Heart right ventricle (tissue), 16 donors: ENCODE measurements at places on chromosomes 11 and 22. TPM values are rescaled to one million over a fixed set of nuclear protein-coding genes. Genes with fewer than 3 reads are reported as not detected.

Gene SAA2
- 2.6 TPM for total RNA-seq

Gene SCUBE2
- 1.1 TPM for total RNA-seq

Gene PIWIL4
- 1.9 TPM for total RNA-seq

Gene HEPN1
- total RNA-seq: not detected

Gene XPNPEP3
- 29.4 TPM for total RNA-seq

GRCh38 chr11:94882931-94883330, 90.4 kb downstream of the CWC15 start:
- no peak overlapping the region for H3K27ac ChIP-seq
- peaks cover 21% of the 10 kb centered on the region for H3K36me3 ChIP-seq
- H3K4me1 ChIP-seq: no peaks in the 10 kb centered on the region
- no peaks in the 10 kb centered on the region for H3K27me3 ChIP-seq

- no peak overlapping the region for H3K4me3 ChIP-seq
- no peak for DNase-seq
- H3K27ac ChIP-seq: no peak overlapping the region
Observed at GRCh38 chr11:126969865-126970479, 30.6 kb downstream of the KIRREL3 start.

DNA sequence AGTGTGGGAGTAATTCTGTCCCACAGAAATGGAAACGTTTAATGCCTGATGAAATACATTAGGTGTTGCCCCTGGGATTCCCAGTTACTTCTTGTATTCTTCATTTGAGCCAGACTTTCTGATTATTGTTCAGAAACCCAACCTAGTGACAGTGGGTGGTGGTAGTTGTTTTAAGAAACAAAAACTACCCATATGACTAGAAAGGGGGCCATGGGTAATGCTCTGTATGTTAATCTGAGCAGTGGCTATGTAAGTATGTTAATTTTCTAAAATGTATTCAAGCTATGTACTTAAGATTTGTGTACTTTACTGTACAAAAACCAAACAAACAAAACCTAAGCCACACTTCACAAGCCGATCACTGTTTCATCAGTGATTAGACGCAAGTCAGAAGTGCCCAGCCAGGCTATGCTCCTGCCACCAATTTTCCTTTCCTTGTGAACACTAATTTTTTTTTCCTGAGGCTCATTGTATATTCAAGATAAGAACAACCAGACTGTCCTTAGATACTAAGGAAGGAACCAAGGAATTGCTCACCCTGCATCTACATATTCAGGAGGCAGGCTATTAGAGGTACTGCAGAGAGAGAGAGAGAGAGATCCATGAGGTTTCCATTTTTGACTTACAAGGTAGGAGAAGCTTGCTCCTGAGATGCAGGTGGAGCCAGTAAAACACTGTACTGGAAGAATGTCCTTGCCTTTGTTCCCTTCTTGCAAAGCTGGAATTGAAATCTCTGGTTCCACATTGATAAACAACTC, 122.7 kb downstream of the DBX1 start:
- H3K27ac ChIP-seq: no peak overlapping the region
- H3K27me3 ChIP-seq: no peaks in the 10 kb centered on the region
- no peak for DNase-seq
- no peak overlapping the region for H3K4me3 ChIP-seq
- no peaks in the 10 kb centered on the region for H3K36me3 ChIP-seq

DNA sequence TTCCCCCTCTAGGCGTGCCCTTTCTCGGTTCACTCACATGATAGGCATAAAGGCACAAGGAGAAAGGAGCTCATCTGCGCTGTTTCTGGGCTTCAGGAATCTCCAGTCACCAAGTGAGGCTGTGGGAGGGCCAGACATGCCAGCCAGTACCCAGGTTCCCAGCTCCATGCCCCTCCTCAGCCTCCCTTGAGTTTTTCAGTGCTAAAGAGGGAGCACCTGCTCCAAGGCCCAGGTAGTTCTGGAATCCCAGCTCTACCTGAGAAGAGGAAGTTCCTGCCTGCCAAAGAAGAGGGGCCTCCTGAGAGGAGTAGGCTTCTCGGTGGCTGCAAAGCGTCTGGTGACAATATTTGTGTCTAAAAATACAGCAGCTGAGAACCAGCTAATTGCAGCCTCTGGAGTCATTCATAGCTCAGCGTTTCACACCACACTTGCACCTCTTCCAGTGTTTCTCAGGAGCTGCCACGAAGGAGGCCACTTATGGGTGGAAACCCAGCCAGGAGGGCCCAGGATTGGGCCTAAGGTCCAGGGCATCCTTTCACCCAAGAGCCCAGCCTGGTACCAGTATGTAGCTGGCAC, 197.4 kb downstream of the TRIM29 start:
- peaks cover 4% of the 10 kb centered on the region for H3K4me1 ChIP-seq
- H3K27ac ChIP-seq: peak overlapping the region; percentile 35
- H3K4me3 ChIP-seq: no peak overlapping the region
- DNase-seq: no peak

- H3K27me3 ChIP-seq: peaks cover 94% of the 10 kb centered on the region
- no peak overlapping the region for H3K4me3 ChIP-seq
- DNase-seq: no peak
Observed at GRCh38 chr22:45968751-45969413, 8.1 kb downstream of the WNT7B start.

- H3K36me3 ChIP-seq: no peaks in the 10 kb centered on the region
- H3K27me3 ChIP-seq: no peaks in the 10 kb centered on the region
- H3K27ac ChIP-seq: no peak overlapping the region
- no peak overlapping the region for H3K4me3 ChIP-seq
Observed at GRCh38 chr11:114563077-114563476, 3.4 kb upstream of the NXPE1 start.

DNA sequence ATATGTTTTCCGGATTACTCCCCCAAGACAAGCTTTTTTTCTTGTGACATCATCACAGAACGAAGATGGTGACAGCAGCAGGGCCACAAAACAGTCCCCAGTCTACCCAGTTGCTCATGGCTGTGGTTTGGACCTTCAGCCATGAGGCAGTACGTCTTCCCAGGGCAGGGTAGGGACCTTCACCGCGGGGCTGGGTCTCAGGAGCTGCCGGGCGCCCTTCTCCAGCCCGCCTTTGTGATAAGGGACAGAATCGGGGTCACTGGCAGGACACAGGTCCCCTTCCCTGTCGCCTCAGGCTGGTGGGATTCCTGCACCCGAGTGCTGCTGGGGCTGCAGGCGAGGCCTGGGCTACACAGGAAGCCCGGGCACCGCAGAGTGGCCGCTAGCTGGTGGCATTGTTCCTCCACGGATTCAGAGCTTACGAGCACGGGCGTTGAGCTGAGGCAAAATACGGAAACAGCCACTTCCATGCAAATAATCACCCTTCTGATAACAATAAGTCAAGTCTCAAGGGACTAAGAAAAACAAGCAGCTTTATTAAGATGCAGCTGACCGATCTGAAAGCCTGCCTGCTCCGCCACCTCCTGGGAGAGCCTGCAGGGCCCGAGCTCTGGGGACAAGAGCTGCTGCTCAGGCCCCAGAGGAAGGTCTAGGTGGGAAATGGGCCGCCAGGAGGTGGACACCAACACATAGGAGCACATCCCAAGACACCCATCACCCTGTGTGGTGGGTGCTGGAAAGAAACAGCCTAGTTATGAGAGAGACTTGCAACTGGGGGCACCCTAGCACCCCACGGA, 12.3 kb downstream of the TBX1 start:
- no peak overlapping the region for H3K4me3 ChIP-seq
- peaks cover 13% of the 10 kb centered on the region for H3K4me1 ChIP-seq
- no peak overlapping the region for H3K27ac ChIP-seq
- DNase-seq: no peak

DNA sequence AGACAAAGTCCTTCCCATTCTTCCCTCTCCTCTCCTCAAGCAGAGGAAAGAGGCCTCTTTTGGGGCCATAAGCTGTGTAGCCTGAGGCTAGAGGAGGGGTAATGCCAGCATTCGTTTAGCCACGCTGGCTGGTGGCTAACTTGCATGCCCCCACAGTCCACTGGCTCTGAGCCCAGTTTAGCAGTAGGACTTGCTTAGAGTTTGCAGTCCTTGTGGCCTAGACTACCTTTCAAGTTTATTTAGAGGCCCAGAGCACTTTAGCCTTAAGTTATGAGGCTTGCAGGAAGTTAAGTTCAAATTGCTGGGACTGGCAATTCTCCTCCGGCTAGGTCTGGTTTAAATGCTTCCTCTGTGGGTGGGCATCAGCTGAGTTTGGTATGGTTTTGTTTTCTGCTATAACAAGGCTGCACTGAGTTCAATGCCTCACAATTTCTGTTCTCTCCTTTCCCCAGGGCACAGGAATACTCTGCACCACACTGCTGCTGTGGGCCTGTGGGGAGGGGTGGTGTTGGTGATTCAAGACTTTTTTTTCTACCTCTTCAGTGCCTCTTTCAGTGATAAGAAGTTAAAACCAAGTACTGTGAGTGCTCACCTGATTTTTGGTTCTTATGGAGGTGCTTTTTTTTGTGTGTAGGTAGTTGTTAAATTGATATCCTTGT, 281.0 kb upstream of the C11orf87 start:
- no peak overlapping the region for H3K27ac ChIP-seq
- no peaks in the 10 kb centered on the region for H3K36me3 ChIP-seq
- H3K27me3 ChIP-seq: no peaks in the 10 kb centered on the region
- no peak for DNase-seq
- H3K4me1 ChIP-seq: no peaks in the 10 kb centered on the region
- no peak overlapping the region for H3K4me3 ChIP-seq

- DNase-seq: no peak
- H3K27ac ChIP-seq: peak overlapping the region; percentile 90
- peaks cover 3% of the 10 kb centered on the region for H3K36me3 ChIP-seq
- peaks cover 55% of the 10 kb centered on the region for H3K4me1 ChIP-seq
- H3K27me3 ChIP-seq: no peaks in the 10 kb centered on the region
Observed at GRCh38 chr22:32854351-32854804, 52.9 kb downstream of the TIMP3 start.

DNA sequence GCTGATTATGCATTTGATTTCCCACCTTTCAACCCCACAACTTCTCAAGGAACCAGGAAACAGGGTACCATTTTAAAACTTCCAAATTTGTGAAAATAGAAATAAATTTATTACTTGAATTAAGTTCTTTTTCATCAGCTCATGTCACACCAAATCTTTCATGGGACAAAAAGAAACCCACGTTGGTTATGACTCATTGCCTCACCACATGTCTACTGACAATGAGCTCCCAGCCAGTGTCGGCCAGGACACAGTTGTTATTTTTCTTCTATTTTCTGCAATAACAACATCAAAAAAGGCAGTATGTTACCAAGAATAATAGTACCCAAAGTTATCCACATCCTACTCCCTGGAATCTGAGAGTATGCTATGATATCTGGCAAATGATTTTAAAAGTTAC, 17.3 kb downstream of the MS4A6A start:
- H3K27ac ChIP-seq: no peak overlapping the region
- H3K27me3 ChIP-seq: no peaks in the 10 kb centered on the region
- DNase-seq: no peak

DNA sequence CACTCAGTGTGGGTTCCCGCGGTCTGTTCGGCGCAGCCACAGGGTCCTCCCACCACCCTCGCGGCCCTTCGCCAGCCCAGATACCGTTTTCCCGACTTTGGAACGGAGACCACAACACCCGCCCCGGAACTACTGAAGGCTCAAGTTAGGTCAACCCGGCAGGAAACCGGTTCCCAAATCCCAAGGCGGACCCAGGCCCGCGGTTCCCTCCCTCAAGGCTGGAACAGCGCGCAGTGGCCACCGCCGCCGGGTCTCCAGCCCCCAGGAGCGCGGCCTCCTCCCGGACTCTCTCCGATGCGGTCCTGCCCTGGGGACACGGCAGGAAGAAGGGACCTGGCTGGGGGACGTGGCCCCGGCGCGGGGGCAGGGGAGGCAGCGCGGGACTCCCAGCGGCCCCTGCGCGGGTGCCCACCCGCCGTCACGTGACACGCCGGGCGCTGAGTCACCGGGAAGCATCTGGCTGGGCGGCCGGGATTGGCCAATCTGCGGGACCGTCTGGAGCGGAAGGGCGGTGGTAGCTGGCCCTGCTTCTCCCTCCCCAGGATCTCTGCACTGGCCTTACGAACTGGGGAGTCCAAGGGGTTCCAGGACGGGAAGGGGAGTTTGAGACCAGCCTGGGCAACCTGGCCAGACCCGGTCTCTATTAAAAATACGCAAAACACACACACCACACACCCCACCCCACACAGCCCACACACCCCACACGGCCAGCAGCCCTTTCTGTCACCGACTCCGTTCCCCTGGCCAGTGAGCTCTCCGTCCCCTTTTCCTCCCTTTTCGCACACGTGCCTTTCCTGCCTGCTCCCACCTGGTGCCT, 21.5 kb upstream of the MALAT1 start:
- peak overlapping the region; percentile 99 for H3K27ac ChIP-seq
- no peaks in the 10 kb centered on the region for H3K27me3 ChIP-seq
- no peaks in the 10 kb centered on the region for H3K36me3 ChIP-seq
- DNase-seq: peak; percentile 97

GRCh38 chr22:25095869-25096268, 103.8 kb upstream of the CRYBB3 start:
- no peaks in the 10 kb centered on the region for H3K27me3 ChIP-seq
- H3K36me3 ChIP-seq: no peaks in the 10 kb centered on the region
- no peak for DNase-seq
- H3K4me3 ChIP-seq: no peak overlapping the region
- H3K27ac ChIP-seq: no peak overlapping the region
- peaks cover 42% of the 10 kb centered on the region for H3K4me1 ChIP-seq

- no peak overlapping the region for H3K27ac ChIP-seq
- no peak overlapping the region for H3K4me3 ChIP-seq
- no peaks in the 10 kb centered on the region for H3K4me1 ChIP-seq
- peaks cover 83% of the 10 kb centered on the region for H3K36me3 ChIP-seq
Observed at GRCh38 chr11:43459246-43459645, 100.5 kb downstream of the TTC17 start.

- H3K36me3 ChIP-seq: no peaks in the 10 kb centered on the region
- H3K4me3 ChIP-seq: no peak overlapping the region
- no peak overlapping the region for H3K27ac ChIP-seq
- DNase-seq: no peak
- H3K4me1 ChIP-seq: peaks cover 61% of the 10 kb centered on the region
Observed at GRCh38 chr11:75950141-75950540, 135.1 kb downstream of the UVRAG start.
